ENCODE measurements at places on chromosomes 3 and 15.

GRCh38 chr3:114389156-114389555, 95.3 kb downstream of the TIGIT start:
- DNase-seq, result no peak

- DNase-seq, result no peak
Measured at GRCh38 chr15:92040350-92040749, 186.8 kb downstream of the SLCO3A1 start.

DNA sequence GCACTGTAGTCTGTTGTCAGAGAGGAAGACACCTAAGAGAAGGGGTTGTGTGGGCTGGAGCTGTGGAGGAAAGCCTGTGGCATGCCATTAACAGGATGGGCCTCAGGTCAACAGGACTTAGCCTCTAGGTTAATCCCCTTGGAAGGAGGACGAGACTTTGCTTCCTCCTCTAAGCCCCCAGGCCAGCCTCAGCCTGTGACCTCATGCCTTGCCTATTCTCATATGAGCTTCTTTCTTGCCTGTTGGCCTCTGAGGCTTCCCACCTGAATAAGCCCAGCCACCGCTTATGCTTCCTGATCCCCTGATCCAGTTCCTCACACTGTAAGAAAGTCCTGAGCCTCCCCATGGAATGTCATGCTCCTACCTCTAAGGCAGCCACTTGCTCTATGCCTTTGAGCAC, 52.2 kb upstream of the TBC1D21 start:
- no peak for DNase-seq

- no peak for DNase-seq
Measured at GRCh38 chr3:156781310-156782230, 44.6 kb upstream of the LEKR1 start.

- no peak for DNase-seq
Measured at GRCh38 chr15:64355348-64355943, 527 bp downstream of the CSNK1G1 start.

DNA sequence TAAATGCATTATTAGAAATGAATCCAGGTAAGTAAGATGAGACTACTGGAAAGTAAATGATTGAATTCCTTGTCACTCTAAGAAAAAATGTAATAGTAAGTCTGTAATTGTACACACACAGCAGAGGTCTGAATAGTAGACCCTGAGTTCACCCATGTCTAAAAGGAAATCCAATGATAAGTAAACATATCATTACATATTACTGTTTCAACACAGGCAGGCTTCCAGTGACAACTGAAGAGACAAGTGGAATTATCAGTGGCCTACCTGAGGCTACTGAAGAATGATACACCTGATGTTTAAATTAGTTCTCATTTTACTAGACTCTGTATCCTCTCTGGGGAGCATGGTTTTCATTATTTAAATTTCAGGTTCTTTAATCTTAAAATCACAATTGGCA, 6.2 kb upstream of the CCNL1 start:
- no peak for DNase-seq

Measured in stimulated activated CD8-positive, alpha-beta memory T cell treated with anti-CD3 and anti-CD28 coated beads, Interleukin-7, amount 100 ng/mL, for 1 hour (primary cell).